Stomach (tissue), 19 donors: ENCODE measurements at places on chromosomes 3 and 15. TPM values are rescaled to one million over a fixed set of nuclear protein-coding genes. Genes with fewer than 3 reads are reported as not detected.

The NLGN1 gene
- 10.5 TPM for total RNA-seq

The ANP32A gene
- 34.4 TPM for total RNA-seq

The SNX22 gene
- 41.1 TPM for total RNA-seq

The PTH1R gene
- total RNA-seq, result 2.6 TPM

The TMEM108 gene
- not detected for total RNA-seq
